ENCODE measurements at places on chromosomes 7 and 10. TPM values are rescaled to one million over a fixed set of nuclear protein-coding genes. Genes with fewer than 3 reads are reported as not detected.

DNA sequence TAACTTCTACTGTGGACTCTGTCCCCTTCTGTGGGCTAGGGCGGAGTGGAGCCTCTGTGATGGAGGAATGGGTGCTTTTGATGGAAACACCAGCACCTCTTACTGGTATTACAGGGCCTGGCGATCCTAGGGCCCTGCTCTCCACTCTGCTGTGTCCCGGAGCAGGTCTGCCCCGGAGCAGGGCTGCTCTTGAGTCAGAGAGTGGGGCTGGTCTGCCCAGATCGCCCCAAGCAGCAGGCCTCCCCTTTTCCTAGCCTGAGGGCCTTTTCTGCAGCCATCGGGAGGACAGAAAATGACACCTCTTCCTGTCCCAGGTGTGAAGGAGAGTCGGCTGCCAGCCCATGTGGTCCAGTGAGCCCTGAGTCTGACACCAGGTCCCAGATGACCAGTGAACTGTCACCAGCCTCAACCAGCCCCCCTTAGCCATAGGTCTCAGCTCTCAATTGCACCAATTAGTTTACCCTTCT lies 1.4 kb downstream of the ZNF282 start:
- no peaks in the 10 kb centered on the region for H3K36me3 ChIP-seq
- no peak overlapping the region for H3K27ac ChIP-seq
- no peaks in the 10 kb centered on the region for H3K4me1 ChIP-seq
- DNase-seq: no peak
- no peaks in the 10 kb centered on the region for H3K27me3 ChIP-seq

DNA sequence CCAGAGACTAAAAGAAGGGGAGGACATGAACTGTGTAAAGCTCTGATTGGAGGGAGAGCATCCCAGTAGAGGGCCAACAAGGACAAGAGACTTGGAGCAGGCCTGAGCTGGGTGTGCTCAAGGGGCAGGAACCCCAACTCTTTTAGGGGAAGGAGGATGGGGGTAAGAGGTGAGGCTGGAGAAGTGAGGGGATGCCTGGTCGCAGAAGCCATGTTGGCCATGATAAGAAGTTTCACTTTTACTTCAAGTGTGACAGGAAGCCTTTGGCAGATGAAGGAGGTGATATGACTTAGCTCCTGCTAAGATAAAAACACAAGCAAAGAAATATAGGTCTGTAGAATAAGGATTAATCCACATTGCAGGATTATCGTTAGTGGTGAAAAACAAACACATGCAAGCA lies 208.3 kb downstream of the JAZF1 start:
- no peak for DNase-seq
- no peak overlapping the region for H3K27ac ChIP-seq
- H3K36me3 ChIP-seq: peaks cover 4% of the 10 kb centered on the region
- H3K4me1 ChIP-seq: peaks cover 7% of the 10 kb centered on the region

DNA sequence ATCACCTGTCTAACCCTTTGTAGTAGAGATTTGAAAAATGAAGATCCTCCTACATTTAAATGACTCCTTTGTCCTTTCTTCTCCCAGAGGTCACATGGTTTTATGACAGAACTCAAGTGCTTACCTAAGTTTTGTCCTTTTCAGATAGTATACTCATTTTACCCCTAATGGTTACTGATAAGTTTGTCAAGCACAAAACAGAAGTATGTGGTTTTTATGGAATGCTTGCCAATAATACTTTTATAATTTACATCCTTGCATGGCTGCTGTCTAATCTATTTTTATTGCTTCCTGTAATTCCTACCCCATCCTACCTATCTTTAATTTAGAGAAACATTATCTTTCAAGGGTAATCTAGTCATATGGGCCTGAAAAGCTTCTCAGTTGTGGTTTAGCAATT lies 37.5 kb downstream of the HELLS start:
- no peaks in the 10 kb centered on the region for H3K4me1 ChIP-seq
- H3K4me3 ChIP-seq: no peak overlapping the region
- no peaks in the 10 kb centered on the region for H3K27me3 ChIP-seq
- no peak for DNase-seq
- no peak overlapping the region for H3K27ac ChIP-seq
- no peaks in the 10 kb centered on the region for H3K36me3 ChIP-seq

DNA sequence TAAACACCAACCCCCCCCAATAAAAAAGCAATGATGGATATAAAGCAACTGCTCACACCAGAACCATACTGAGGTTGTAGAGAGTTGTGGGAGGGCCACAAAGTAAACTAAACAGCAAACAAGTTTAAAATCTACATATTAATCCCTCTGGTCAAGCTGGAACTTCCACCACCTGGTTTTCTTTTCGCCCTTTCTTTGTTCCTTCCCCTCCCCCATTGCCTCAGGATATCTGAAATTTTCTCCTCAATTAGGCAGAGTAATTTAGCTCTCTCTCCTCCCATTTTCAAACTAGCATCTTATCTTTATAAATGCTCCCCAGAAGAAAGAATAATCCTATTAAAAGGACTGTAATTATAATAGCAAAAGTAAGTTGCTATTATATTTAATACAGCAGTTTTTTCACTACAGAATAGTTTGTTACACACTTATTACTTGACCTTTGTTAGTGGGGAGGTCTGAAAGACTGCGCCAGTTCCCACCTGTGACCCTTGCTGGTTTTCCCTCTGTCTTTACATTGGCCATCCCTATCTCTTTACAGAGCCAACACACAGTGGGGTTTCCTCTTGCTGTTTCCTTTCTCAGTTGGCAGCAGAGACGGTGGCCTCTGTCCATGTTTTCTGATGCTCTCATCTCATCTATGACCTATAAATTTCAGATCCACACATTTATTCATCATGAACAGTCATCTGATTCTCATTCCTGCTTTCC lies 235.4 kb downstream of the RNLS start:
- no peak overlapping the region for H3K4me3 ChIP-seq
- no peaks in the 10 kb centered on the region for H3K27me3 ChIP-seq
- H3K4me1 ChIP-seq: peaks cover 10% of the 10 kb centered on the region
- no peaks in the 10 kb centered on the region for H3K36me3 ChIP-seq

DNA sequence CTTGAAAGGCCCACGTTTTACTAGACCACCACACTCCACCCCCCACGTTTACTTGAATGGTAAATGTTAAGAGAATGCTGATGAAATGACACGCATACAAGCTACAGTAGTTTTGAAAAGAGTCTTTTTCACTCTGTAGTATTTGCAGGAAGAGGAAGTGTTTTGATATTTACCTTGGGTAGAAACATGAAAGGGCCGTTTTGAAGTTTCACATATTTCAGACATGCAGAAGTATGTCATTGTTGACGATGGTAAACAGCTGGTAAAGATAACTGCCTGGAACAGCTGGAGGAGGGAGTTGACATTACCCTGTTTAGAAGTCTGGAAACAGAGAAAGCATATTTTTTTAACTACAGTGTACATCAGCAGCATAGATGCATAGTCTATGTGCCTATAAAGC lies 160.7 kb downstream of the NXPH1 start:
- no peak for DNase-seq
- no peaks in the 10 kb centered on the region for H3K36me3 ChIP-seq
- H3K27me3 ChIP-seq: no peaks in the 10 kb centered on the region

GRCh38 chr10:29470843-29471543 lies 163.8 kb downstream of the SVIL start:
- peaks cover 100% of the 10 kb centered on the region for H3K36me3 ChIP-seq
- no peak overlapping the region for H3K4me3 ChIP-seq
- no peak for DNase-seq
- H3K27me3 ChIP-seq: no peaks in the 10 kb centered on the region
- peaks cover 66% of the 10 kb centered on the region for H3K4me1 ChIP-seq
- peak overlapping the region; percentile 51 for H3K27ac ChIP-seq

The CLDN3 gene
- not detected for total RNA-seq

The NEURL1 gene
- 0.05 TPM for total RNA-seq

The RAMP3 gene
- total RNA-seq: 23.3 TPM

Data from heart right ventricle (tissue), 16 donors.